Progenitor cell of endocrine pancreas (in vitro differentiated cells): ENCODE measurements at places on chromosomes 12 and 14.

- no peak for DNase-seq
Measured at GRCh38 chr14:53310412-53310811, 157.3 kb upstream of the DDHD1 start.

GRCh38 chr12:125284087-125284486, 218.9 kb downstream of the AACS start:
- no peak for DNase-seq

DNA sequence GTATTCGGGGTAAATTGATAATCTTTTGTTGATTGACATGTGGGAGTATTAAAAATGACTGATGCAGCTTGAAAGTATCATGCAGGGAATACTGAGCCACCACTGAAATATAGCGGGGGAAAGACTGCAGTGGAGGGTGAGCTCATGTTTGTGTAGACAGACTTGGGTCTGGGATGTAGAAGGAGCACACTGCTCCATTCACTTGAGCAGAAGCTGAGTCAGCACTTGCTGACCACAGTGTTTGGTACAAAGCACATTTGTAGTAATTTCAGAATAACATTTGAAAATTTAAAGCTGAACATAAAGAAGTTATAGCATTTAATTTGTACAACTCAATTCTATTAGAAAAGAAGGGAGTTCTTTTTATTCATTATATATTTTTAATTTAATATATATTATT, 304.3 kb upstream of the PRICKLE1 start:
- no peak for DNase-seq

- no peak for DNase-seq
Measured at GRCh38 chr12:89344862-89345202, 7.5 kb downstream of the DUSP6 start.

DNA sequence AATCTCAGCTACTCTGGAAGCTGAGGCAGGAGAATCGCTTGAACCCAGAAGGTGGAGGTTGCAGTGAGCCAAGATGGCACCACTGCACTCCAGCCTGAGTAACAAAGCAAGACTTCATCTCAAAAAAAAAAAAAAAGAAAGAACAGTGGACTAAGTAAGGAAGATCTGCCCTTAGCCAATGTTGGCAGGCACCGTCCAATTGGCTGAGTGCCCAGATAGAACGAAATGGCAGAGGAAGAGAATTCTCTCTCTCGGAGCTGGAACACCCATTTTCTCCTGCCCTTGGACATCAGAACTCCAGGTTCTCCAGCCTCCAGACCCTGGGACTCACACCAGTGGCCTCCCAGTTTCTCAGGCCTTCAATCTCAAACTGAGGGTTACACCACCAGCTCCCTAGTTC, 49.9 kb downstream of the ESR2 start:
- no peak for DNase-seq

- DNase-seq, result no peak
Measured at GRCh38 chr14:92121207-92121669, 268 bp downstream of the NDUFB1 start.

DNA sequence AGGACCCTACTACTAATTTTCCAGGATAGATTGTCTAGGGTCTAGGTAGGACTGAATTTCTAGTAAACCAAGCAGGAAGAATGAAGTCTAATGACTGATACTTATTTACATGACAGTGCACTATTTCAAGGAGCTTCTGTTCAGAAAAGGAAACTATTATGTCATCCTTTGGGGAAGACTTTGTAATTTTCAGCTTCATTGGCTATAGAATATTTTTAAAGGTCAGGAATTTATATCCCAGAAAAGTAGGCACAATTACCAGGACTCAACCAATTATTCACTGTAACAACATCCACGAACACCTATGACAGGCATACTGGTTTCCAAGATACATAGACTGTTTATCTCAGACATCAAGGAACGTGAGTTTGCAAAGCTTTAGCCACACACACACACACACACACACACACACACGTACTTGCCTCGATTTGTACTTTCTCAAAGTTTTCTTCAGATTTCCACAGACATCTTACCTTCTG, 23.2 kb downstream of the OR6S1 start:
- DNase-seq, result no peak

DNA sequence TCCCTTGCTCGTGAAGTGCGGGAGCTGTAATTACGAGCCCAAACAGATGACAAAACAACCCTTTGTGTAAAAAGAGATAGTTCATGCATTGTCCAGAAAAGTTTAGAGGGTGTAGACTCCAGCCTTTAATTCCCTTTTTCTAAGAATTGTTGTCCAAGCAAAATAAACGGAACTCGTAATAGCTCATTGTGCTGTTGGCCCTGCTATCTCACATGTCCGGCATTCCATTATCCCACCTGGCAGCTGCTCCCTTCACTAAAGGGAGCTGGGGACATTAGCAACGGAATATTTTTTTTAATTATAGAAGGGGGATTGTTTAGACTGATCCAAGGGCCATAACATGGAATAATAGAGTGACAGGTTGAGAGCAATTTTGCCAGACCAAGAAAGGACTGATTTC, 277.5 kb upstream of the TBX3 start:
- no peak for DNase-seq

DNA sequence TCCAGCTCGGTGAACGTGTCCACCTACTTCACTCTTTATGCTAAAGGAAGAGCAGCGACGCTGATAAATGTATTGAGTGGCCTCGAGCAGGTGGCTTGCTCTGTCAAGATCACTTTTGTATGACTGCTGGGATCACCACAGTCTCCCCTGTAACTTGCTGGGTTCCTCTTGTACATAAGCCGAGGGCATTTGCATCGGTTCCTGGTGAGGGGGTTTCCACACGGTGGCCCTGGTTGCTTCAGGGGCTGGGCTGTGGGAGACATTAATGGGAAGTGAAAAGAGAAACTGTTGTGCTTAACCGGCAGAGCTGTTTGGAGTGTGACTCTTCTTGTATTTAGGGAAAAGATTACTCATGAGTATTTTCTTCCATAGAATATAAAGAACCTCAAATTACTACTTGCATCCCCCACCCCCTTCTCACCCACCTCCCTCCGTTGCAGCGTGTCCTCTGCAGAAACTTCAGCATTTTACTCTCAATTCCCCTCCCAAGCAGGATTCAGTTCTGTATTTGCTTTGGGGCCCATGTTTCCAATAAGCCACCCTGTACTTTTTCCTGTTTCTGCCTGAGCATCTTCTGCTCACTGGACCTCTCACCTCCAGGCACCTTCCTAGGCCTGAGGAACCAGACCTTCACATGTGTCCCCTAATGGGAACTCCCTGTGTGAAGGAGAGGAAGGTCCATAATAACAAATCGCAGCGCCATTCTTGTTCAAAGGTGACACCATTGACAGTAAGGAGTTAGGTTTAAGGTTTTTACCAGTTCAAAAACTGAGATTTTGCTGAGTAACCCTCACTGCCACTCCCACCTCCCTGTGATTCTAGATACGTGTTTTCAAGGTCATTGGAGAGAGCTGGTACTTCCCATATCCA, 187.0 kb downstream of the ETV6 start:
- DNase-seq, result no peak

DNA sequence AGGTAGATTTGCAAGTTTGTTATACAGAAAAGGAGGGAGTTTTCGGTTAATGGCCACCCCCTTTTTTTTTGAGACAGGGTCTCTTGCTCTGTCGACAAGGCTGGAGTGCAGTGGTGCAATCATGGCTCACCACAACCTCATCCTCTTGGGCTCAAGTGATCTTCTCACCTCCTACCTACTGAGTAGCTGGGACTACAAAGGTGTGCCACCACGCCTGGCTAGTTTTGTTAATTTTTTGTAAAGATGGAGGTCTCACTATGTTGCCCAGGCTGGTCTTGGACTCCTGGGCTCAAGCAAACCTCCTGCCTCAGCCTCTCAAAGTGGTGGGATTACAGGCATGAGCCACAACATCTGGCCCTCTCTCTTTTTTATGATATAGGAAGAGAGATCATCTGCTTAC, 94.6 kb downstream of the CDK17 start:
- no peak for DNase-seq

- DNase-seq, result no peak
Measured at GRCh38 chr12:12181511-12181910, 85.3 kb downstream of the LRP6 start.

DNA sequence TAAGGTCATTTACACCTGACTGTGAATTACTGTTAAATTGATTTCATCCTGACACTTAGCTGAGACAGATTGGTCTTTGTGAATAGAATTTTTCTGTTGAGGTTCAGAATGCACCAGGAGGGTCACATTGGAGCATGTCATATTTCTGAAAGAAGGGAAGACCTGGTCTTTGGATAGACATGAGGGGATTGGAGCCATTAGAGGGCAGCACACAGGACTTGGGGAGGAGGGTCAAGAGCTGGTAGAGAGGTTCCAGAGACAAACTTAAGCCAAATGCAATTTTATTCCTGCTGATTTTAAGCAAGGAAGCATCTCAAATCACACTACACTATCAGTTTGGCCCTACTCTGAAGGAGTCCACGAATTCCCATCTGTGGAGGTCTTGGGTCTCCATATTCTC, 41.1 kb downstream of the GUCY2C start:
- no peak for DNase-seq

DNA sequence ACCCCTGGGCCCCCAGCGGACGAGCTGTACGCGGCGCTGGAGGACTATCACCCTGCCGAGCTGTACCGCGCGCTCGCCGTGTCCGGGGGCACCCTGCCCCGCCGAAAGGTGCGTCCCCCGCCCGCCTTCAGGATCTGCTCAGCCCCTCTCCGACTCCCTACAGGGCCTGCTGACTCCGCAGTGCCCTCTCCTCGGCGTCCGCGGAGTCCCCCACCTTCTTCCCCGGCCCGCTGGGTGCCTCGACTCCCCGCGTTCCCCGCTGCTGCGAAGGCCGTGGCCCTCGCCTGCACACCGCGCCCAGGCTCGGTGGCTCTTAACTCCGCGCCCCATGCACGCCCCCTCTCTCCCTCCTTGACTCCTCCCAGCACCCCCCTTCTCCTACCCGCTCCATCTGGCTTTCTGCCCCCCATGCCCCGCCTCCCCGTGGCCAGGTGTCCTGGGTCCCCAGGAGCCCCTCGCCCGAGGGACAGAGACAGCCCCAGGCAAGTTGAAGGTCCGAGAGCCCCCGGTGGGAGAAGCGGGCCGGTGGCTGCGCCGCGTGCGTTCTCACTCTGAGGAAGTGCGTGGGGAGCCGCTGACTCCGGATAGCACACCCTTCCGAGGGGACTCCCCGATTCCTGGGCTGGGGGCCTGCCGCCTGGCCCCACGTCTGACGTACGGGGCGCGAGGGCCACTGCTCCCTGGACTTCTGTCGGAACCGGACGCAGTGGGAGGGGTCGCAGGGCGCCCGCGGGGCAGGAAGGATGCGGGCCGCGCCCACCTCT, 594 bp downstream of the TAMALIN start:
- no peak for DNase-seq
